GM13976 (cell line): ENCODE measurements at places on chromosomes 3 and 15.

DNA sequence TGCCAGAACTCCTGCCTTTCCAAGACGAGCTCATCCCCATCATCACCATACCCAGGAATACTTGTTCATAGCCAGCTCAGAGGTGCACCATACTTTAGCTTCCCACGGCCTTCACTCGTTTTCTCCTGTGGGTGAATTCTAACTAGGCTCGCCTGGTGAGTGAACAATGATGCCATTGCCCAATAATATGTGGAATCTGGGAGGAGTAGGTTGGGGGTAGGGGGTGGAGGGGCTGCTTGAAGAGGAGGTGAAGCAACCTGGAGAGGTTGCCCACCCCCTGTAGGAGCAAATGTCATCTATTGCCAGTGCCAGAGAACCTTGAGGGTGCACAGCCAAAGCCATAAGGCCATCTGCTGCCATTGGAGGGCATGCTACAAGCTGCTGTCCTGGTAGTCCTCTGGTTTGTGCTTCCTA lies 592 bp upstream of the ZNF445 start:
- no peak for DNase-seq

DNA sequence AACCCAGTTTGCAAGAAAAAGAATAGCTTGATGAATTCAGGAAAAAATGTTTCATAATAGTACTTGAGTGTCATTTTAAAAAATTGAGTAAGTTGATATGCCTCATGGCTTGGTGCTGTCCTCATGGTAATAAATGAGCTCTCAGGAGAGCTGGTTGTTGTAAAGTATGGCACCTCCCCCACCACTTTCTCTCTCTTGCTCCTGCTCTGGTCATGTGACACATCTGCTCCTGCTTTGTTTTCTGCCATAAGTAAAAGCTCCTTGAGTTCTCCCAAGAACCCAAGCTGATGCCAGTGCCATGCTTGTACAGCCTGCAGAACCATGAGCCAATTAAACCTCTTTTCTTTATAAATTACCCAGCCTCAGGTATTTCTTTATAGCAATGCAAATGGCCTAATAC lies 108.8 kb upstream of the CRBN start:
- no peak for DNase-seq

GRCh38 chr3:124277144-124277890 lies 285.4 kb upstream of the ROPN1 start:
- DNase-seq: no peak

DNA sequence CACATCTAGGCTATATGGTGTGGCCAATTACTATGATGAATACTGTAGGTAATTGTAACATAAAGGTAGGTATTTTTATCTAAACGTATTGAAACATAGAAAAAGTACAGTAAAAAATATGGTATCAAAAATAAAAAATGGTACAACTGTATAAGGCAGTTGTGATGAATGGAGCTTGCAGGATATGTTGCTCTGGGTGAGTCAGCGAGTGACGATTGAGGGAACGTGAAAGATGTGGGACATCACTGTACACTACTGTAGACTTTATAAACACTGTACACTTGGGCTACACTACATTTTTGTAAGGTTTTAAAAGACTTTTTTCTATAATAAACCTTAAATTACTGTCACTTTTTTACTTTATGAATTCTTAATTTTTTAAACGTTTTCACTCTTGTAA lies 10.3 kb downstream of the CTNNB1 start:
- DNase-seq: no peak

DNA sequence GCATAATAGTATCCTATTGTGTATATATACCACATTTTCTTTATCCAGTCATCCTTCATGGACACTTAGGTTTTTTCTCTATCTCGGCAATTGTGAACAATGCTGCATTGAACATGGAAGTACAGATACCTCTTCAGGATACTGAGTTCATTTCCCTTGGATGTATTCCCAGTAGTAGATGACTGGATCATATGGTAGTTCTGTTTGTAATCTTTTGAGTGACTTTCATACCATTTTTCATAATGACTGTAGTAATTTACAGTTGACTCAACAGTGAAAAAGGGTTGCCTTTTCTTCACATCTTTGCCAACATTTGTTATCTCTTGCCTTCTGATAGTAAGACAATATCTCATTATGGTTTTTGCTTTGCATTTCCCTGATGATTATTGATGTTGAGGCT lies 21.8 kb downstream of the MYH15 start:
- DNase-seq: no peak

GRCh38 chr3:195080571-195081151 lies 190.3 kb downstream of the XXYLT1 start:
- DNase-seq: no peak

- peak; percentile 54 for DNase-seq
Measured at GRCh38 chr3:43180027-43180426, 74.1 kb upstream of the POMGNT2 start.

DNA sequence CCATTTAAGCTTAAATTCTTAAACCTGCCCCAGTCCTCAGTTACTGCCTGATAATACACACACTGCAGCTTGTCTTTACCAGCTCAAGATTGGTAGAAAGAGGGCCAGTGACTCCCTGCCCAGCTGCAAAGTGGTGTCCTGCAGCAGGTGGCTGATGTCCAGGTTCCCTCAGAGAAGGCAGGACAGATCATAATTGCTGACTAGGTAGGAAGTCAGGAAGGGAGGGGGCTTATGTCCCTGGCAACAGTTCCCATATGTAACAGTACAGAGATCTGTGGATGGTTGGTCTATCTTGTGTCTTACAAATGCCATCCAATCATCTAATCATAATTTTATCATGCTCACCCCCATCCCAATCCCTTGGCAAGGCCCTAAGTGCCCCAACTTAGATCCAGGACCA lies 492.1 kb upstream of the PPP2R3A start:
- DNase-seq: no peak

- DNase-seq: no peak
Measured at GRCh38 chr15:56775641-56776040, 42.3 kb upstream of the ZNF280D start.

GRCh38 chr15:38134252-38134651 lies 118.4 kb upstream of the SPRED1 start:
- DNase-seq: no peak

- DNase-seq: no peak
Measured at GRCh38 chr3:130433306-130433705, 83.7 kb upstream of the COL6A6 start.

GRCh38 chr3:29582273-29582672 lies 301.4 kb downstream of the RBMS3 start:
- no peak for DNase-seq

GRCh38 chr15:96360581-96361308 lies 30.2 kb downstream of the NR2F2 start:
- peak; percentile 27 for DNase-seq

DNA sequence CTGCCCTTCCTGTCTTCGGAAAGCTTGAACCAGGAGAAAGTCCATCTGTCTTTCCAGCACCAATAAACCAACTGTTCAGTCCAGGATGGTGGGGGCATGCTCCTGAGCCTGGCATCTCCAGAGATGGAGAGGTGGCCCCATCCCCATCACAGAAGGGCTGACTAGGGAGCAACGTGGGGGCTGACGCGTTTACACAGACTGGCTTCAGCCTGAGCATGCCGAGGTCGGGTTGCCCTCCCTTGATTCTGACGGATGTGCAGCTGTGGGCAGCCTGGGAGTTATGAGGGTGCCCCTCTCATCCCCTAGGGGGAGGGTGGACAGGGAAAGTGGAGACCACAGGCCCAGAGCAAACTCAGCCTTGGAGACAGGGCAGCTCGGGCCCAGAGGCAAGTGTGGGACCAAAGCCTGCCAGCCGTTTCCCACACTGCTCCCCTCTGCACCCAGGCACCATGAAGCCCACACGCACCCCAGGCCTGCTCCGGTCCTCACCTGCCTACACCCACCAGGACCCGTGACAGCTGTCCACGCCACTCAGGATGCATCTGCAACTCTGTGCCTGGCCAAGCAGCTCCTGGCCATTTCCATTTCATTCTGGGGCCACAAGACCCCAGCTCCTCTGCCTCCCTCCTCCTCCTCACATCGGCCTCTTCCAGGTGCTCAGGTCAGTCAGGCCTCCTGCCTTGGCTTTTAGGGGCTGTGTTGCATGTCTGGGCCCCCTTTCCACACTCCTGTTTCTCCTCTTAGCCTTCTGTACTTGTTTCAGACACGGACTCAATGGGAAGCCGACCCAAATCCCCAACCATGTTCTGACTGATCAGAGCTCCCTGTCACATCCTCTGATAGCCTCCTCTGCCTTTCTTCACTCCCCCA lies 48.2 kb upstream of the SLC41A3 start:
- DNase-seq: no peak
